Activated CD8-positive, alpha-beta T cell treated with anti-CD3 and anti-CD28 coated beads for 36 hours (primary cell): ENCODE measurements at places on chromosomes 7 and 10.

DNA sequence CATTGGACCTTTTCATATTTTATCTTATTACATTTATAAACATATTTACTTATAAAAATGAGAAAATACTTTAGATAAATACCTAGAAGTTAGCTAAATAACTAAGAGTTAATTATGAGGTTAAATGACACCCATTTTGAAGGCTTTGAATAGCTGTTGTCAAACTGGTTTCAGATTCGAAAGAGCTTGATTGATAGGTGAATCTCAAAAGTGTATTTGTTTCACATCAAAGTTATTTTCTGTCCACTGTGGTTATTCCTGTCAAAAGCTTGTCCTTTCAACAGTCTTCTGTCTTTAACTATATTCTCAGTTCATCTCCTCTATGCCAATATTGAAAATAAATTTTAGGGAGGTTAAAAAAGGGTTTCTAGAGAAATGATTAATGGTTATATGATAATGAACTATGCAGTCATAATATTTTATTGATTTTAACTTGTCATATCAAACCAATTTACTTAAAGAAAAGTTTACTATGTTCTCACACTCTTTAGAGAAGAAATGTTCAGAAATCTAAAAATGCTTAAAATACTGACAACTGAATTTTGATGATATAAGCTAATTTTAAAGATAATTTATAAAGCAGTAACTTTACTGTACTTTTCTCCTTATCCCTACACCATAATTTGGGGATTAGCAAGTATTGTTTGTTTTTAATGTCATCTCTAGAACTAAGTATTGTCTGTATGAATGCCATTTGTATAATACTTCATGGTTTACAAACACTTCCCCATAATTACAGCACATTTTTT, 72.0 kb upstream of the FOXP2 start:
- DNase-seq = no peak

DNA sequence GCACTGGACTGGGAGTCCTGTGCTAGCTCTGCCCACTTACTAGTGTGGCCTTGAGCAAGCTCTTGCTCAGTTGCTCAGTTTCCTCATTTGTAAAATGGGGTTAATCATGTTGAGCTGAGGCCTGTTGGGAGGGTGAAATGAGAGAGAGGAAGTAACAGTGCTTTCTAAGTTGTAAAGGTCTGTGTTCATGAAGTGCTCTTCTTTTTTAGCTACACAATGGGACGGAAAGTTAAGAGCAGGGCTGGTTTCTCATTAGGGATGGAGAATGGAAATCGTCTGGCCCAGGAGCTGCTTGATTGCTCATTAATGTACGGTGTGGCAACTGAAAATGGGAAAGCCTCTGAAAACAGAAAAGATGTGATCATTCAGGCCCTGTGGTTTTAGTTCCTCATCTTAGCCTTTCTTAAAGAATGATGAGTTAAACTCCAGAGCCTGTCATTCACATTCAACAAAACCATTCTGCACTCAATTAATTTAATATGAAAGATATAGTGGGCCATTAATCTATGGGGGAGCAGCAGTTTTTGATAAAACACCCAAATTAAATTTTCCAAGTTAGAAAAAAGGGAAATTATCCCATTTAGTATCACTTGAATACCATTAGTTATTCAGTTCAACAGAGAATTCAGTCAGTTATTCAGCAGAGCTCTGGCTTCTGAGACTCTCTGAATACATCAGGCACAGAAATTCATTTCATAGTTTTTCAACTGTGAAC, 60.5 kb downstream of the SH2D4B start:
- DNase-seq = no peak

GRCh38 chr7:128740996-128741395, 1.8 kb downstream of the CALU start:
- DNase-seq = no peak

- no peak for DNase-seq
These were observed 3.1 kb downstream of the ANKRD22 start for GRCh38 chr10:88848499-88848898.

DNA sequence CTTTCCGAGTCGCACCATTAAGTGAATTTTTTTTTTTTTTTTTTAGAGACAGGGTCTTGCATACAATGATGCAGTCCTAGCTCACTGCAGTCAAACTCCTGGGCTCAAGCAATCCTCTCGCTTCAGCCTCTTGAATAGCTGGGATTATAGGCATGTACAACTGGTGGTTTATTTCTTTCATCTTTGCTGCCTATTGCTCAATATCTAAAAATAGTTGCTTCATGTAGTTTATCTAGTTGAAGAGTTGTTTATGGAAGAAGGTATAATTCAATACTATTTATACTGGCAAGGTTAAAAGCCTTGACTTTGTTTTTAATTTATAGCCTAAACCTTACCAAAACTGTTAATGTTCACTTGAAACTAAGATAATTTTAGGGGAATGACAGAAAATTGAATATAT, 66.9 kb downstream of the SEMA3D start:
- DNase-seq = no peak

DNA sequence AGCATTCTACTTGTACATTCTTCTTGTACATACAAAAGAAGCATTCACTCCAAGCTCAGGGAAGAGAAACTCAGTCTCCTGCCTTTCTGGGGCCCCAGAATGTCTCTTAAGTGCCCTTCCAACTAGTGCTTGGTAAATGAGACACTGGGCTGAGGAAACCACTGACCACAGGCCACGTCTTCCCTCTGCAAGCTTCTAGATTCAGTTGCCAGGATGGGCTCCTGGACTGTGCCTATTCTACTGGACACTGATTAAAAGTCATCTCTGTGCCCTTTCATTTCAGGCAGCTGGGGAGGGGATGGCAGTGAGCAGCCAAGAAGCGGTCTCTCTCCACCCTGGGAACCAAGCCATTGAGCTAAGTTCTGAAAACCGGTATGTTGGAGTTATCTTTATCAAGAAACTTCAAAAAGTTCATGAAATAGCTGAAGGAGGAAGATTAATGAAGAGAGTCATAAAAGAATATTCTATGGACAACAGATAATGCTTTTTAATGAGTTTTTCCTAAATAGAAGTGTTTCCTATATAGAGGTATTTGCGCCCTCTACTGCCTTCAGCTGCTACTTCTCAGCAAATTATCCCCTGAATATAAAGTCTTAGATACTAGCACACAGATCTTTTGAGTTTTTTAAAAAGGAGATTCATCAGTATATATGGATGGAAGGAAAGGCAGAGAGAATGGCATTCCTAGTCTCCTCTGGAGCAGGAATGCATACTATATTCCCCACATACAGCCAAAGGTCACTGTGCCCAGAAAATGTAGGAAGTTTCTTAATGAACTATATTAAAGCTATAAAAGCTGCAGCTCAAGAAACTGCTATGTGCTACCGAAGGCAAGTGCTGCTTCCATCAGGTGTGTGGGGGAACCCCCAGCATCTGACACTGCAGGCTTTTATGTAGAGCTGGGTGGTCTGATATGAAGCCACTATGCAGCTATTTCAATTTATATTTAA, 8.4 kb upstream of the IFIT1B start:
- DNase-seq = peak; percentile 36

GRCh38 chr7:37604078-37604477, 79.5 kb upstream of the GPR141 start:
- no peak for DNase-seq

DNA sequence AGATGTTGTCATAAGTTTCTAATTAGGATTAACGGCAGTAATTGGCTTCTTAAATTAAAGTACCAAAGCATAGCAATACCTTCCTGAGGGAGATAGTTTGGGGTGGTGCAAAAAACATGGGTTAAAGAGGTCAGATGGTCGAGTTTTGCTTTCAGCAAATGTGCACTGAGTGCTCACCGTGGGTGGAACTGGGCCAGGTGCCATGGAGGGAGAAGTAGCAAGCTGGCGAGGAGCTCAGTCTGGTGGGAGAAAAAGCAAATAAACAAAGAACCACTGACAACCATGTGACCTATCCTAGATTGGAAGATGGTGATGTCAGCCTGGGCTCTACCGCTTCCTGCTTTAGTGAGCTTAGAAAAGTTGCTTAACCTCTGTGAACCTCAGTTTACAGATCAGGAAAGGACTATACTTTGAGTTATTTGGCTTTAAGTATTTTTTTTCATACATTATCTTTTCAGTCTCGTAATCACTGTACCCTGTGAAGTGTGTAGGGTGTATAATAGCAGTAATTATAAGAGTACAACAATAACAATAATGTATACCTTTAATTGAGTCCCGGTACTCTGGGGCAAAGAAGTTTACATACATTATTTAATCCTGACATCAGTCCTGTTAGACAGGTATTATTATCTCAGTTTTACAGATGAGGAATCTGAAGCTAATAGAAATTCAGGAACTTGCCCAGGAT, 69.0 kb upstream of the PDCD4 start:
- DNase-seq = peak; percentile 78

DNA sequence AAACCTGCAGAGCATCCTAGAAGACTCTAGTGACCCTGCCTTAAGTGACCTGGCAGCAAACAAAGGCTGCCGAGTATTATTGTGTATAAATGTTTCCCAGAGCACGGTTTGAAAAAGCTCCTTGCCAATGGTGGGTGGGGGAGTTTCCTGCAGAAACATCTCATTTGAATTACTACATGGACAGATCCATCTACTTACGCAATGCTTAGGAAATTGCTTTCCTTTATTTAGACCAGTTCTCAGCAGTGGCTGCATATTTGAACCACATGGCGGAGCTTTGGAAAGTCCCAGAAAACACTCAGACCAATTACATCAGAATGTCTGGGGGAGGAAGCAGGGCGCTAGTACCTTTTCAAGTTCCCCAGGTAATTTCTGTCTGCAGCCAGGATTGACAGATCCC, 560.9 kb downstream of the SDK1 start:
- DNase-seq = peak; percentile 26

DNA sequence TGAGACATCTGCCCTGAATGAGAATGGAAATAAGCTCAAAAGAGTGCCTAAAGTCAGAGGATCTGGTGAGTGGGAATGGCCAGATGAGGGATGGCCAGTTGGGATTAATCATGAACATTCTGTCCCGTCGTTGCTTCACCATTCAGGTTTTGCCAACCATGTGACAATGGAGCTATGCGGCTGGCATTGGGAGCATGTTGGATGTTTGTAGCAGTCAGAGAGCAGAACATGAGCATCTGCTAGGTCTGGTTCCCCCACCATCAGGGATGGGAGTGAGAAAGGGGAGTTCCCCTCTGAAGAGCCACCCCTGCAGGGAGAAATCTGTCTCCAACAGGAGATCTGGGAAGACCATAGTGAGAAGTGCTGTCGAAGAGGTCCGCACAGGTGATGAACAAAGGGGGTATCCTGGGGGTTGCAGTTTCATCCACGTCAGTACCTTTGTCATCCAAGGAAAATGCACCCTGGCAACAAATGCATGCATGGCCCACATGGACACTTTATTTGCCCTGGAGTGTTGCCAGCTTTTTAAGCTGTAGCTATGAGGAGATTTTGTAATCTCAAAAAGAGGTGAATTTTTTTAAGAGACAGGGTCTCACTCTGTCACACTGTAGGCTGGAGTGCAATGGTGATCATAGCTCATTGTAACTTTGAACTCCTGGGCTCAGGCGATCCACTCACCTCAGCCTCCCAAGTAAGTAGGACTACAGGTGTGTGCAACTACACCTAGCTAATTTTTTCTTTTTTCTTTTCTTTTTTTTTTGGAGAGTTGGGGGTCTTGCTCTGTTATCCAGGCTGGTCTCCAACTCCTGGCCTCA, 190.2 kb downstream of the CAMK1D start:
- DNase-seq = no peak

DNA sequence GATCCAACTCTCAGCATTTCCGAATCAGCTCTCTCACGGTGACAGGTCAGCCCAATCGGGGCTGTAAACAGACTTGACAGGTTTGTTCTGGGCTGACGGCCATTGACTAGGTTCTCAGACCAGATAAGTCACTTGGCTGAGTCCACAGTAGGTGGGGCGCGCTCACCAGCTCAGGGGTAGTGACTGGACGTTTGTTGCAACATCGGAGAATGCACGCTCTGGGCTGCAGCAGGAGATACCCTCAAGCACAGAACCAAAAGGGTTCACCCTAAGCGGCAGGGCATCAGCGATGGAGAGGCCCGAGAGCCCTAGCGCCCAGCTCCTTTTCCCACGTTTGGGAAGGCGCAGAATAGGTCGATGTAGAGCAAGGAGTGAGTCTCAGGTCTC, 1.8 kb downstream of the KLLN start:
- peak; percentile 54 for DNase-seq

- no peak for DNase-seq
These were observed 11.3 kb downstream of the INPP5A start for GRCh38 chr10:132548869-132549268.

GRCh38 chr10:115045499-115045898, 47.7 kb upstream of the ATRNL1 start:
- DNase-seq = no peak
